ENCODE measurements at places on chromosomes 2 and 18.
A peak's percentile ranks its signal among the peaks of the same experiment; 100 is the strongest.

DNA sequence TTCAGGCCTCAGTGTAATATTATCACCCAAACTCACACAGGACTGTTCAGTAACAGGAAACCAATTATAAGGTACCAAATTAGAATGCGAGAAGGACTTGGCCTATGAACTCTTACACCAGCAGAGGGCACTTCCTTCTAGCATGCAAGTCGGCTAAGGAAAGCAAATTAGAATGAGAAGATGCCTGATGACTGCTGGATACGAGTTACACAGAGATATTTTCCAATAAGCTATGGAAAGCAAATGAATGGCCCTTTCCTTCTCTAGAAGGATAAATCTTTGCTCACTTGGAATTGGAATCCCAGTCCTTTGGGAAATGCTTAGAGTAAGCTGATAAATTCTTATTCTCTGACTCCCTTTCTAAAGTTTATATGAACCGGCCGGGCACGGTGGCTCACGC is 109.8 kb downstream of the AP1S3 start:
- DNase-seq: peak; percentile 16

GRCh38 chr18:41099451-41099850 is 855.6 kb upstream of the PIK3C3 start:
- no peak for DNase-seq

- DNase-seq: no peak
These were observed 594.4 kb downstream of the DPP10 start for GRCh38 chr2:115036818-115037217.

DNA sequence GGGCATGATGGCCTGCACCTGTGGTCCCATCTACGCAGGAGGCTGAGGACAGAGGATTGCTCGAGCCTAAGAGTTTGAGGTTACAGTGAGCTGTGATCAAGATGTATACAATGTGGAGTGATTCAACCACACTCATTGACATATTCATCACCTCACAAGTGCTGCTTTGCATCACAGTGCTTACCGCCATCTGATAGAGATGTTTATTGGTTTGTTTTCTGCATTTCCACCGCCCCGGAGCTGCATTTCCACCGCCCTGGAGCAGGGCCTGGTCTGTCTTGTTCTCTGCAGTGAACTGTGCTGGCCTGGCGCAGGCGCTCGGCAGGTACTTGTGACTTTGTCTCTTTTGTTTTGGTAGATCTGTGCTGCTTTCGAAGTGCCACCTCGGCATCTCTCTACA is 96.0 kb downstream of the SMAD7 start:
- DNase-seq: no peak

DNA sequence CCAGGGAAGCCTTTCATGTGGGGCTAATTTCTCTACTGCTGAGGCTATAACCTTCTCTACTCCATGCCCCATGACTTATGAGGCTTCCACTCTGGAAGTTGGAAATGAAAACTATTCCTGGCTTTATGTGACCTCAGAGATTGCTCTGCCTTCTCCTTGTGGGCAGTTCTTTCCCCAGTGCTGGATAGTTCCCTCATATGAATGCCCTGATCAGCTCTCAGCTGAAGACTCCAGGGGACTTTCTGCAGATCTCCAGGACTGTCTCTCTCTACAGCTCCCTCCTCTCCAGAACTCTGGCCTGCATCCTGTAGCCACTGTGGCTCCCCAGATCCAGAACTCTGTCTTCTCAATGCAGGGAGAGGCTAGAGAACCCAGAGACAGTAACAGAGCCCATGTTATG is 235.1 kb downstream of the SEPTIN10 start:
- peak; percentile 14 for DNase-seq

DNA sequence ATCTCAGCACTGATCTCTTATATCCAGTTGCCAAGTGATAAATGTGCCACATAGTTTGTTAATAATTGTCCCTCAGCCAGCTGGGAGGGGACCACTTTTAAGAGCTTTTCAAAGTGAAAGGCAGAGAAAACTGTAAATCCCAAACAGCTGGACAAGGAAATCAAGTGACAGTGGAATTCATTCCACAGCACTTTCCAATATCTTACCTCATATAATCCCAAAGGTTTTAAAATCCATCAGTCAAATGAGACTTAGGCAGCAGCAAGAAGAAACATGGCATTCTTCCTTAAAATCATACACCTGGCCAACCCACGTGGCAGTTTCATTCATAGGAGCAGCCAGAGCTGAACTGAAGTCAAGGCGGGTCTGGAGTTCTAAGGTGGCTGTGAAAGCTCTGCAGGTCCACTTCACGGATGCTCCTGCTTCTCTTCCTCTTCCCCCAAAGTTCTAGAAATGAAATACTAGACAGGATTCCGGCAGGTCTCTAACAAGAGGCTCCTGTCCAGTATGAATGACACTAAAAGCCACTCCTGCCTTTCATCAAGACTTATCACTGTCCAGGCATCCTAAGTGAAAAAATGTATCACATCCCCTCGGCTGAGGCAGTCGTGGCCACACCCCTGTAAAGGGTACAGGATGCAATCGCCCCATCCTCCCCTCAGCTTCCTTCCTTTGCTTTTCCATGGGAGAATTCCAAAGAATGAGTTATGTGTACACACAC is 190.4 kb upstream of the STK17B start:
- no peak for DNase-seq

- no peak for DNase-seq
These were observed 66.2 kb downstream of the HS1BP3 start for GRCh38 chr2:20584399-20585358.

GRCh38 chr18:8842506-8842905 is 137.2 kb downstream of the MTCL1 start:
- no peak for DNase-seq

DNA sequence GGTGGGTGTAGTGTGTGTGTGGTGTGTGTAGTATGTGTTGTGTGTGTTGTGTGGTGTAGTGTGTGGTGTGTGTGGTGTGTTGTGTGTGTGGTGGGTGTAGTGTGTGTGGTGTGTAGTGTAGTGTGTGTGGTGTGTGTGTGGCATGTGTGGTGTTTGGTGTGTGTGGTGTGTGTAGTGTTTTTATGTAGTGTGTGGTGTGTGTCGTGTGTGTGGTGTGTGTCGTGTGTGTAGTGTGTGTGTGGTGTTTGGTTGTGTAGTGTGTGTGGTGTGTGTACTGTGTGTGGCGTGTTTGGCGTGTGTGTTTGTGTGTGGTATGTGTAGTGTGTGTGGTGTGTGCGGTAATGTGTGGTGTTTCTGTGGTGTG is 4.7 kb upstream of the RTP5 start:
- no peak for DNase-seq

GRCh38 chr18:6976935-6977334 is 140.7 kb downstream of the LAMA1 start:
- DNase-seq: no peak

DNA sequence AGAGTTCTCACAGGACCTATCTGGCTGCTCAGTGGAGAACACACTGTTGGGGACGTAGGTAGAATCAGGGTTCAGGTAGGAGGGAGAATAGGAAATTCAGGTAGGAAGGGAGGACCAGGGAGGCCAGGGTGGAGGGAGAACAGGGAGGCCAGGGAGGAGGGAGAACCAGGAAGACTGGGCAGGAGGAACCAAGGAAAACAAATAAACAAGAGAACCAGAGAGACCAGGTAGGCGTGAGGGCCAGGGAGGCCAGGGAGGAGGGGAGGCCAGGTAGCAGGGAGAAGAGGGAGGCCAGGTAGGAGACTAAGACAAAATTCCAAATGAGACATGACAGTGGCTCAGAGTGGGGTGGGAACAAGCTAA is 337.6 kb downstream of the EIPR1 start:
- DNase-seq: no peak

DNA sequence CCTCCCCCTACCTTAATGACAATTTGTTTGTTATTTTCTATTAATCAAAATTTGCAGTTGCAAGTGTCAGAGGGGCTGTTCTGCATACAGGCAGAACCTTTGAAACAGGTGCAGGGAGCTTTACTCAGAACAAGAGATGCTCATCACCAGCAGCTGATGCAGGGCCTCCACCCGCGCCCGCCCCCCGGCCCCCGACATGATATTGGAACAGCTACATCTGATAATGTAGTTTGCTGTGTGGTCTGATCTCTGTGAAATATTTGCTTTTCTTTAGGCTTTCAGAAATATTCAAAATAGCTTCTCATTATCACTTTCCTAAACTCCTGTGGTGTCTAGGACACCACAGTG is 130.0 kb downstream of the PRKCE start:
- no peak for DNase-seq

DNA sequence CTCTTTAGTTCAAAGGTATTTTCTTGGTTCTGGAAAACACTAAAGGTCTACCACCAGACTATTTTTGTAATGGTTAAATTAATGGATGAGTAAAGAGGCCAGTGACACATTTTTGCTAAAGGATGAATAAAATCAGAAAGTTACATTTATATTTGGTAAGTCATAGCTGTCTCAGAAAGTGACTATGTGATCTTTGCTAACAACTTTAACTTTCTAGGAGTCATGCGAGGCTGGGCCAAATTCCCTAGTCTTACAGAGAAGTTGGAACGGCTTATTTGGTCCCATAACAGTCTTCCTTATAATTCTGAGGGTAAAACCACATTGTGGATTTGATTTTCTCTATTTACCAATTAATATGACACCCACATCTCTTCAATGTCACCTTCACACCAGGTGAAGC is 198.1 kb downstream of the PDE1A start:
- DNase-seq: no peak

- no peak for DNase-seq
These were observed 188.6 kb downstream of the CD226 start for GRCh38 chr18:69759046-69759445.

DNA sequence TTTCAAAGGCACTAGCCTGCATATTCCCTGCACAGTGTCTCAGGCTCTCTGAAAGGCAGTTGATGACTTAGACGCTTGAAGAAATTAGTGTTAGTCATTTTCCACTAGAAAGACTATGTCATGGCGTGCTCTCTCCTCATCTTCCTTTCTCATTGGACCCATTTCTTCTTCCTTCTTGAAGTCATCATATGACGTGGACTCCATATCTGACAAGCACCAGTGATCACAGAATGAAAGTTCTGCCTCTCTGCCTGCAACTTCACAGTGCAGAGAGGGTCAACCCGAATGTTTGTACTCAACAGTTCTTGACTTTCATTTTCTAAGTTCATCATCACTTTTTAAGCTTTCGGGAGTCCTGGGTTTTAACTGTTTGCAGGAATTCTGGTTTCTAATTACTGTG is 63.7 kb upstream of the CYRIA start:
- DNase-seq: no peak

- DNase-seq: no peak
These were observed 122.9 kb downstream of the ATAD2B start for GRCh38 chr2:23803965-23804542.

GRCh38 chr2:145811276-145812164 is 1291.6 kb upstream of the ZEB2 start:
- DNase-seq: no peak

DNA sequence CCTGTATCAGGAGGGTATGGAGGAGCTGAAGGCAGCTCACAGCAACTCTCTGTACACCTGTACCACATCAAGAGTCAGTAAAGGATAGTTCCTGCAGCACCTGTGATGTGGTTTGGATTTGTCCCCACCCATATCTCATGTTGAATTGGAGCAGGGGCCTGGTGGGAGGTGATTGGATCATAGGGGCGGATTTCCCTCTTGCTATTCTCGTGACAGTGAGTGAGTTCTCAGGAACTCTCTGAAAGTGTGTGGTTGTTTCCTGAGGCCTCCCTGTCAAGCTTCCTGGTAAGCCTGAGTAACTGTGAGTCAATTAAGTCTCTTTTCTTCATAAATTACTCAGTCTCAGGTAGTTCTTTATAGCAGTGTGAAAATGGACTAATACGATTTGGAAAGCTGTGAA is 28.9 kb downstream of the OSBPL1A start:
- DNase-seq: peak; percentile 62
